ENCODE measurements at places on chromosomes 6 and 20.

DNA sequence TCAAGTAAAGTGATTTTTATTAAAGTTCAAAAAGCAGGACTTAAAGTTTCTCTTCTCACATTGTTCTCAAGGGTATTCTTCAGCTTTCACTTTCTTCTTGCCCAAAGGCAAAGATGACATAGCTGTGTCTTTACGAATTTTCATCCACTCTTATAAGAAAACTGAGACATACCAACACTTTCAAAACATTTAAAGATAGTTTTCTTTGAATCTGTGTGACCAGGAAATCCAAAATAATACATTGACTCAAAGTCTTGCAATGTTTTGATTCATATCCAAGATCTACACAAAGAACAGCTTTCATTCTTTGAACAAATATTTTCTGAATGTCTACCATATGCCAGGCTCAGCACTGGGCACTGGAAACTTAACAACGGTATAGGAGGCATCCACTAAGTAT, 117.9 kb downstream of the SIM1 start:
- peak; percentile 19 for DNase-seq

- no peak for DNase-seq
Measured at GRCh38 chr6:15622045-15622740, 40.6 kb downstream of the DTNBP1 start.

- DNase-seq = no peak
Measured at GRCh38 chr6:16727996-16728395, 33.3 kb downstream of the ATXN1 start.

DNA sequence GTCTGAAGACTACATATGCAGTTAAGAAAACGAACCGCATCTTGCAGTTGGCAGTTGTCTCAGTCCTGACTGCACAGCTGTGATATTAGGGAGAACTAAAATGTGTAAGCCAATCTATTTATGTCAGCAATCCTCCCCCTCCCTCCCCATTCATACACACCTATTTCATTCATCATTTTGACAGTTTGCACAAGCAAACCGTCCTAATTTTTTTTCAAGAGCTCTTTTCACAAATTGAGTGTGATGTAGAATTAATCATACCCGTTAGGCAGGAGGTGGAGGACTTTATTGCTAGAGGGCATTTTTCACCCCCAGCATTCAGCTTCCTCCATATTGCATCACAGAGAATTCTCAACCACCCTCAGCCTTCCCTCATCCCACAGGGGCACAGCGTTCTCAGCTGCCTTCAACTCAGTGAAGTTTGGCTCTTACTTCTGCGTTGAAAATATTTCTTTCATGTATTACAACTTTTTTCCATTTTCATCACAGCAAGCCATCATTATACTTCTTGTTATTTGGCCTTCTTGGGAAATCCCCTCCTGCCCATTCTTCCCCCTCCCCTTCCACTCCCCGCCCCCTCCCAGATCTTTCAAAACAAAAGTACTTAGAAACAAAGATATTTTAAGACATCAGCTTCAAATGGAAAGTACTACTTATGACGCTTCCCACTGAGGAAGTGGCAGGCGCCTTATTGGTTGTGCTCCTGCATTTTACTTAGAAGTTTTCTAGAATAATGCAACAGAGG, 37.5 kb downstream of the NOX3 start:
- peak; percentile 74 for DNase-seq

GRCh38 chr6:11412616-11413015, 124.9 kb upstream of the TMEM170B start:
- DNase-seq = no peak

DNA sequence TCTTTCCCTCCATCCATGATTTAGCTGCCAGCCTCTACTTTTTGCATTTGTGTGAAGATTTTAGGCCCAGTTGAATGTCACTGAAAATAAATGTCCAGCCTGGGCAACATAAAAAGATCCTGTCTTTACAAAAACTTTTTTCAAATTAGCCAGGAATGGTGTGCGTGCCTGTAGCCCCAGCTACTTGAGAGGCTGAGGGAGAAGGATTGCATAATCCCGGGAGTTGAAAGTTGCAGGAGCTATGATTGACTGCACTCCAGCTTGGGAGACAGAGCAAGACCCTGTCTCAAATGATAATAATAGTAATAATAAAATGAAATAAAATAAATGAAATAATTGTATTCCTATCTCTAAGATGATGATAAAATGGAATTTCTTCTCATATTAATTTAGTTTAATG, 5.0 kb upstream of the GFOD1 start:
- no peak for DNase-seq

GRCh38 chr6:145544514-145544913, 190.8 kb downstream of the EPM2A start:
- DNase-seq = peak; percentile 13

DNA sequence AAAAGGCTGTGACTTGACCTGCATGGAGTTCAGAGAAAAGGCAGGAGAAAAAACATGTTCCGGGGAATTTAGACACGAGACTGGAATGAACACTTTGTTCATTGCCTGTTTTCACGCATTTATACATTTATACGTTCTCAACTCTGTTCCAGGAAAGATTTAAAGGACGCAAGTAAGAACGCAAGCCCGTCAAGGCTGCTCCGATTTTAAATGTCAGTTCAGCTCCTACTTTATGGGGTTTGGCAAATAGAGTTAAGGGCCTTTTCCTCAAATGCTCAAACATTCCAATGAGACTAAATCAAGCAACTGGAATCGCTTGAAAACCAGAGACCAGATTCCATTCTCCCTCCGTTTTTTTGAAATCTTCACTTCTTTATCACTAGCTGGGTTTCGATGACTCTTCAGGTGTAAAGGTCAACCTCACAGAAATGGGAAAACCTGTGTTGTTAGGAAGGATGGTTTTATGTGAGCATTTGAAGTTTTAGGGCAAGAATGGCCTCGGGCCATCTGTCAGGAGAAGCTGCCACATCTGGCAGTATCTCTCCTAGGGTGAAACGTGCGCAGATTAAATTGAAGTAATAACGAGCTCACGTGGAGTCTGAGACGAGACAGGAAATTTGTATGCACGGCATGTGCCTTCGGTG, 24.9 kb downstream of the TTLL2 start:
- no peak for DNase-seq

GRCh38 chr6:68167604-68168003, 467.5 kb upstream of the ADGRB3 start:
- DNase-seq = no peak
